ENCODE measurements at places on chromosomes 1 and 21. TPM values are rescaled to one million over a fixed set of nuclear protein-coding genes. Genes with fewer than 3 reads are reported as not detected.

Gene TMEM240
- polyA plus RNA-seq, result 10.4 TPM

- DNase-seq, result no peak
These were observed 16.3 kb downstream of the SETD4 start for GRCh38 chr21:36044056-36044455.

DNA sequence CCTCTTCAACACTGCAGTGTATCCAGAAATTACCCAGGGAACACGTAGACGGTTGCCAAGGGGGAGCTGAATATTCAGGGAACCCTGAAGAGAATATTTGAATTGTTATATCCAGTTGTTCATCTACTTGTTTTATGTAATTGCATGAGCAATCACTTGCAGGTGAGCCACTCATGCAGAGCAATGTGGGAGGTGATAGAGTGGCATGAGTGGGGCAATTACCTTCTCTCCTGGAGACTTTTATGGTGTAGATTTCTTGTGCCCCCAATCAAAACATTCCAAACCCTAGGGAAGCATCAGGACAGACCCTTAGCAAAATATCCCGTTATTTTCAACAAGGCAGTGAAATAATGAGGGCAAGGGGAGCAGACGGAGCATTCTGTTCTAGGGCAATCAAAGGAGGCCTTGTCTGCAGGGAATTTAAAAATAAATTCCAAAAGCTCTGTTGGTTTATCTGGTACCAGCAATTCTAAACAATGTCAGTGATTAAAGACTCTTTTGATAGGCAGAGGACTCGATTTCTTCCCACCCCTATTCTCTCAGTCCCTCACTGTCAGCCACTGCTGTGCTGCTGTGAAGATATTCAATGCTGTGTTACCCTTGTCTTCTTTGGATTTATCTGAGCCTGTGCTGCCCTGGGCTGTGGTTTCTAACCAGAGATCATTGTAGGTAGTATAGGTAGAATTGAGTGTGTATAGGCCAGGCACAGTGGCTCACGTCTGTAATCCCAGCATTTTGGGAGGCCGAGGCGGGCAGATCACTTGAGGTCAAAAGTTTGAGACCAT, 180.2 kb upstream of the MAP1LC3C start:
- DNase-seq, result no peak

DNA sequence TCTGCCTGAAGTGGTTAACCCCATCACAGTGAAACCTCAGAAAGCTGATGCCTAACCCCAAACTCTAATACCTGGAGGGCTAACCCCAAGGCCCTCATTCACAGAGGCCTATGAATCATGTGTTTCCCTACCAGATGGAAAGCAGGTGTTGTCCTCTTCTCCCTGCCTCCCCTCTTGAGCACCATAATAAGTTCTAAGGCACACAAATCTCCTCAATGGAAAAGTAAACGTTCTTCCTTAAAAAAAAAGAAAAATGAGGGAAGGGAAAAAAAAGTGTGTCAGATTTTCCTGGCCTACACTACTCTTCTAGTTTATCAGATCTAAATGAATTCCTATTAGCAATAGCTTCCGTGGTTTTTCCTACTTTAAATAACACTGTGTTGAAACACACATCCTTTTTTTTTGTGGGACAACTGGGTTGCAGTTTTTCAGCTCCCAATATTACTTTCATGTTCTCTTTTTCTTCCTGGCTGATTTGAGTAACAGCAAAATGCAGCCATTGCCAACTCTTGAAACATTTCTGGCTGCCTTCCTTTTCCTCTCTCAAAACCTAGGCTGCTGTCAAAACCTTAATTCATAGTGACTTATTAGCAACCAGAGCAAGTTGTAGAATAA, 43.2 kb downstream of the SLC44A3 start:
- no peak for DNase-seq

- DNase-seq, result no peak
These were observed 2.5 kb downstream of the OLIG2 start for GRCh38 chr21:33028287-33028670.

DNA sequence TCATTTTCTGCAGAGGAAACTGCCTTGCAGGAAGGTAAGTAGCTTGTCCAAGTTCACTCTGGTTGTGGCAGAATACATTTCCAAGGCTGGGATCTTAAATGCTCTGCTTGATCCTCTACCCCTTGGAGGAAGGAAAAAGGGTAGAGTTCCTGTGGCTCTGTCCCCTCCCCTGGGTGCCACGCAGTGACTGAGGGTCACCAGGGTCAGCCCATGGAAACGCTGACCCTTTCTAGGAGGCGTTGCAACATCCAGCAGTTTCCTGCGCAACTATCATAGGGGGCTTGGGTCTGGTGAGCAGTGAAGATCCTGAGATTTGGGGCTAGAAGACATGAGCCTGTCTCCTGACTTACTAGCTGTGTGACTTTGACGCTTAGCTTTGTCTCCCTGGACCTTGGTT, 29.4 kb upstream of the EPS8L3 start:
- no peak for DNase-seq

Gene CYP4A11
- polyA plus RNA-seq, result not detected

- DNase-seq, result no peak
These were observed 126.1 kb upstream of the CACHD1 start for GRCh38 chr1:64343823-64344190.

DNA sequence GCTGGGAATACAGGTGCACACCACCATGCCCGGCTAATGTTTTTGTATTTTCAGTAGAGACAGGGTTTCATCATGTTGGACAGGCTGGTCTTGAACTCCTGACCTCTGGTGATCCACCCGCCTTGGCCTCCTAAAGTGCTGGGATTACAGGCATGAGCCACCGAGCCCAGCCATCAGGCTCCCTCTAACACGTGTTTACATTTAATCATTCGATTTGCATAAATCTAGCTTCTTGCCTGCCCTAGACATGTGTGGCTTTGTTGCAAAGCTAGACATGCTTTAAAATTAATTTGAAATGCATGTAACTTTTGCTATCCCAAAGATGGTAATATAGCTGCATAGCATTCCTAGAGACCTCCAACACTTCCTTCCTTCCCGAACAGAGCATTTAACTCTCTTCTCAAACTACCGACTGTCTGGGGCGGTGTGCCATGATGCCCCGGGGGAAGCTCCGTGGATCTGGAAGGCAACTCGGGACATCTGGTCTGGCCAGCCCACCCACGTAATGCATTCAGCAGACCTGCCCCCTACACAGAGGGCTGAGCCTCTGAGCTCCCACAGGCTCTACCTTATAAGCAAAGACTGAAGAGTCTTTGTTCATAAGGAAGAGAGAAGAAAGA, 34.6 kb upstream of the NID1 start:
- DNase-seq, result no peak

DNA sequence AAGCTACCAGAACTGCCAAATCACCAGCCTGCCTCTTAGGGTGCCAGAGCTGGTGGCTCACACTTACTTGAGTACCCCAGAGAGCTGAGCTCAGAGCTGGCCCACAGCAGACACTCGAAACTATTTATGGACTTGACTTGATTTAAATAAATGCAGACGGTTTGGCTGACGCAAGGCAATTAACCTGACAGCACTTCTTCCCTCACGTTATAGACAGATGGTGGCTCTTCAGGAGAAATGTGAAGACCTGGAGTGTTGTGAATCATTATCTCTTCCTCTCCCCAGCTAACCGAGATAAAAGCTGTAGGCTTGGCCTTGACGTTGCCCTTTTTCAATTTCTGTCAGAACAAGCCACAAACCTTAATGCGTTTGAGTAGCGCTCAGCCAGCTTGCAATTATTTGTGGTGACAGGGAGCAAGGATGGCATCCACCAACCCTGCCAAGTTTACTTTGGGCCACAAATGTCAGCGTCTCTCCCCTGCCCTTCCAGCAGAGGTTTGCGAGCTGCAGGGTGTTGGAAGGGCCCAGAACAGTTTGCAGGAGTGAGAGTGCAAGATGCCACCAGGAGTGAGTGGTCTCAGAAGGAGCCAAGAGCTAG, 34.0 kb upstream of the BCAR3 start:
- peak; percentile 41 for DNase-seq
